ENCODE measurements at places on chromosomes 5 and 9.

DNA sequence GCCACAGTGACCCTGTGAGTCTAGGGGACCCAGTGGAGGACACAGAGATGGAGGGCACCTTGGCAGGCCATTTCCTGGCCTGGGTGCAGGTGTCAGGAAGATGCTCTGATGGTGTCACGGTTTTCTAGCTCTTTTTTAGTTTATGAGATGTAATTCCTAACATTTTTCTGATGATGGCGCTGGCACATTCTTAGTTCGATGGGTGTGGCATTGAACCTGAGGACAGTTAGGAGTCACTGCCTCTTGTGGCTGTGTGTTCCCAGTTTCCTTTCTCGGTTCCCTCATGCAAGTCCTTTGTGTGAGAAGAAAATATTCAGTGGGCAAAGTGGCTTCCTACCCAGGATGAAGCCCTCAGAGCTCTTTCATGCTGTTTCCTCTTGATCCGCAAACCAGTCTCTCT lies 129.4 kb upstream of the ICE1 start:
- DNase-seq: no peak

DNA sequence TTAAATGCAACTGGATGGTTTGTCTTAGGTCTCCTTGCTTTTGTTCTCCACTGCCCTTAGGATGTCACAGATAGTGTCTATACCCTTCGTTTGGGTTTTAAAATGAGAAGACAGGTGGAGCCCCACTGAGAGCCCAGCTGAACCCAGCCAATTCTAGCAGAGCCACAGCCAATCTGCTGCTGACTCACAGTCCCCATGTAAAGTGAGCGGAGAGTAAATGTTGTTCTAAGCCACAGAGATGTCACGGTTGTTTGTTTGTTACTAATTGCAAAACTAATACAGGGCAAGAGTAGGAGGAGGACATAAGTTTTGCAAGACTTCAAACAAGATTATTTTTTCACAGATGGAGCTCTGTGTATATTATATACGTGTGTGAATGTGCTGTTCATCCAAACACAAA lies 50.5 kb upstream of the AGXT2 start:
- no peak for DNase-seq

- DNase-seq: no peak
Measured at GRCh38 chr9:136318111-136318775, 9.1 kb upstream of the GPSM1 start.

DNA sequence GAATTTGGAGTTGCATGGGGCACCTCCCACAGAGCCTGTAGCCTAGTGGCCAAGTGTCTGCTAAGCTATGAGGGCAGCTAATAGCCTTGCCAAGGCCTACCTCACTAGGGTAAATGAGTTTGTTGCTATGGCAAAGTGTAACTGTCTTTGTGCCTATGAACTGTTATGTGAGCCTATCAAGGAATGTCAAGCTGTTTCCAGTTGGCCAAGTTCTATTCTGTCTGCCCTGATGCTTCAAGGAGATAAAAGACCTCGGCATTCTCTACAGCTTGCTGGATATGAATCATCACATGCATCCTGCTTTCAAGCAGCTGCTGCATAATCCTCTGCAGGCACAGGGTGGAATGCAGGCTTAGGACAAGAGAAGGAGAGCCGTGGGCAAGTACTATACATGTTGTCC lies 69.8 kb upstream of the CCDC112 start:
- DNase-seq: no peak

GRCh38 chr5:141771562-141771961 lies 89.5 kb upstream of the ARAP3 start:
- DNase-seq: no peak

DNA sequence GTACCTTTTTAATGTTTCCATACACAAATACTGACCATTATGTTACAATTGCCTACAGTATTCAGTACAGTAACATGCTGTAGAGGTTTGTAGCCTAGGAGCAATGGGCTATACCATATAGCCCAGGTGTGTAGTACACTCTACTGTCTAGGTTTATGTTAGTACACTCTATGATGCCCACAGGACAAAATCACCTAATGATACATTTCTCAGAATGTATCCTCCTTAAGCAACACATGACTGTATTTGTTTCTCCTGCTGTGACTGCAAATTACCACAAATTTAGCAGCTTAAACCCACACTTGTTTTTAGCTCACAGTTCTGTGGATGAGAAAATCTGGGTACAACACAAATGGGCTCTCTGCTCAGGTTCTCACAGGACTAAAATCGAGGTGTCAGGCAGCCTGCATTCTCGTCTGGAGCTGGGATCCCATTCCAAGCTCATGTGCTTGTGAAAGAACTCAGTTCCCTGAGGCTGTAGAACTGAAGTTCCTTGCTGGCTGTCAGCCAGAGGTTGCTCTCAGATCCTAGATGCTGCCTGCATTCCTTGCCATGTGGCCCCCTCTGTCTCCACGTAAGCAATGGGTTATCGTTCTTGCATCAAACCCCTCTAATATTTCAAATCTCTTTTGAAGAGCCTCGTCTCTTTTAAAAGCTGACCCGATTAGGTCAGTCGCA lies 38.6 kb upstream of the PIK3R1 start:
- DNase-seq: no peak

GRCh38 chr5:172611913-172612312 lies 29.1 kb upstream of the NEURL1B start:
- no peak for DNase-seq

GRCh38 chr9:94611638-94612068 lies 18.0 kb upstream of the FBP2 start:
- no peak for DNase-seq

- no peak for DNase-seq
Measured at GRCh38 chr5:10291692-10292339, 15.9 kb downstream of the CMBL start.

GRCh38 chr9:37374892-37375291 lies 47.6 kb upstream of the GRHPR start:
- DNase-seq: no peak

- DNase-seq: no peak
Measured at GRCh38 chr9:93376411-93376810, 75.1 kb upstream of the FAM120A start.

- DNase-seq: no peak
Measured at GRCh38 chr5:79990205-79990597, 861 bp downstream of the MTX3 start.

- no peak for DNase-seq
Measured at GRCh38 chr9:23041466-23041865, 594.8 kb downstream of the DMRTA1 start.

GRCh38 chr9:2453106-2453505 lies 168.5 kb upstream of the VLDLR start:
- DNase-seq: no peak

Measured in activated CD4-positive, alpha-beta T cell treated with anti-CD3 and anti-CD28 coated beads, Interleukin-2, amount 50 U/mL, for 24 hours (primary cell).